Choroid plexus epithelial cell (primary cell): ENCODE measurements at places on chromosomes 2 and 18.

- DNase-seq = peak; percentile 47
Measured at GRCh38 chr2:238061315-238062202, 758 bp downstream of the SCLY start.

GRCh38 chr2:80971-81736 lies 34.8 kb upstream of the FAM110C start:
- DNase-seq = no peak

DNA sequence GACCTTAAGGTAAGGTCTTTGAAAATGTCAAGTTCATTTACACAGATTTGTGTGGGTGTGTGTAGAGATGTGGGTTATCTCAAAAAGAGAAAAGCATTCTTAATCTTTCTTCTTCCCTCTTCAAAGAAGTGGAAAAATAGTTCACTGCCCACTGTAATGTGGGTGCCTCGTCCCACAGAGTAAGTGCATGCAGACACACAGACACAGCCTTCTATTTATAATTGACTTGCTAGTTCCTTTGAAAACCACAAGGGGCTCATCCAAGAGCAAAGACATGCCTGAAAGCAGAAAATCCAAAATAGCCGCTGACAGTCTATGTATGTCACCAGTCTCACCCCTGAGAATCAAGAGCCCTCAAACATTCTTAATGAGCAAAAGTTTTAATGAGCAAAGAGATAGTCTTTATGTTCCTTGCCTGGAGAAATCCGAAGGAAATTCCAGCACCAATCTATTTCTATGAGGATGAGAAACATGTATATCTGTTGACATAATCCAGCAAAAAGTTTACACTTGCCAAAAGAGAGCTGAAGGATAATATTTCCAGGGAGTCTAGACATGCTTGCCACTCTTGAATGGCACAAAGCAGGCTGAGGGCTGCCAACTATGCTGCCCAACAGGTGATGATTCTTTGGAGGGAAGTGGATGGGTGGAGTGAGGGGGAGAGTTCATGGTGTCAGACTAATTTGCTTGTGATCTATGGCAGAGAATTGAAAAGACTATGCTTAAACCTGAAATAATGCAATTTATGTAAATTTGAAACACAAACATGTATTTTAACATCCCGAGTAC lies 93.9 kb downstream of the ACVR1 start:
- peak; percentile 55 for DNase-seq

DNA sequence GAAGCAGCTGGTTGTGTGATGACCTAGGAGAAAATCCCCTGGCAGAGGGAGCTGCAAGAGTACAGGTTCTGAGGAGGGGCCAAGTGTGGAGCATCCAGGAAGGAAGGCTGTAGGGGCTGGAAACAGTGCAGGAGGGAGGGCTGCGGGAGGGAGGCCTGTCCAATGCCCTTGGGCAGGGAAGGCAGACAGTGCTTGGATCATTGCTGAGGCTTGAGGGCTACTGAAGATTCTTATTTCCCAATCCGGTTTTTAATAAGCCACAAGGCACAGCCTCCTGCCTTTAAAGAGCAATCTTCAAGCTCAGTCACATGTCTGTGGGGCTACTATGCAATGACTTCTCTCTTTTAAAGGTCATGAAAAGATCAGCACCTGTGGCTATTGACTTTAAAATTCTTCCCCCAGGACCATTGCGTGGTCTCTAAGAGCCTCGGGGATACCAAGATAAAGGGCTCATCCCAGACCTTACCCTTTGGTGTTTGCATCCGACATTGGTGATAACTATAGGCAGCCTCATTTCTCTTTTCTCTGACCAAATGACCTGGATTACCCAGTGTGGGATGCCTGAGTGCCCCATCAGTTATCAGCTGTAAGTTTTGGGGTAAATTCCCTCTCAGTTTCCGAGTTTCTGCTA lies 149.6 kb downstream of the DOCK10 start:
- DNase-seq = no peak

DNA sequence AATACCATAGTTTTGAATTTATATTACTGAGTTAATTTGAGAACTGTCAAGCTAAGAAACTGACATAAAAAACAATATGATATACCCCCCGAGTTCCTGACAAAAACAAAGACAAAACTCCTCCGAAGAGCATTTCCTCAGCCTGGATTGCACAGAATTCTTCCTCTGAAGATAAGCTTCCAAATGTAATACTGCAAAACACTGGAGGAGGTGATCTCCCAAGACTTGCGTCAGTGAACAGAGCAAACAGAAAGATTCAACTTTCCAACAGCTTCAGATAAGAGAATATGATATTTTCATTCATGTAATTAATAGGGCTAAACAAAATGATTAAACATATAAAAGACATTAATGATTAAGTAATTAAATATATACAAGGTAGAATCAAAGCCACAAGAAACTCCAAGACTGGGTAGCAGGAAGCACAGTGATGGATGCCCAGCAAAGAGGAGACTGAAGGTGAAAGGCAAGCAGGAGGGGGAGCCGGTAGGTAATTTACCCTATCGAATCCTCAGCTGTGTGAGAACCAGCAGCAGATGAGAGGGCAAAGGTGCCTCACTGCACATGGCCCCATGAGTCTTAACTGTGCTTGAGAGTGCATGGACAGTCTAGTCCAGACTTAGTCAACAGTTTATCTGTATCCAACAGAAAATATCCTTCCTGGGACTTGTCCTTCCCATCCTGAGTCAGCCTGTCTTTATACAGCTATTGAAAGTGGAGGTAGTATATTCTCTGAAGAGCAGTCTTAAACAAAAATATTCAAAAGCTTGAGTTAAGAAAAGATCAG lies 18.3 kb upstream of the SERPINB3 start:
- DNase-seq = no peak

- DNase-seq = no peak
Measured at GRCh38 chr2:101850450-101850849, 141.3 kb upstream of the IL1R2 start.

DNA sequence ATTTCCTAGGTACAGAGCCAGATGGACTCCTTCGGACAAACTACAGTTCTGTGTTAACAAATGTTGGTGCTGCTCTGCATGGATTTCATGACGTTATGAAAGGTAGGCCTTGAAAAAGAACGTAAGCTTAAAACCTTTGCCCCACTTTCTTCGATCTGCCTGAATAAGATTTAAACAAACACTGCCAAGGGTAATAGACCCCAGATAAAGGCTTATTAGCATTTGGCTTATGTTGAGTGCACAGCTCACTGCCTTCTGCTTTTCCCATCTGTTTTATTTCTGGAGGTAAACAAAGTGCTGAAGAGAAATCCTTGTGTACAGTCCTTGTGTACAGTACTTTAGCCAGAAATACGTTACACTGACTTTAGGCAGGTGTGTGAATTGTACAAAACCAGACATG lies 50.0 kb upstream of the STON1 start:
- DNase-seq = no peak

- peak; percentile 41 for DNase-seq
Measured at GRCh38 chr2:150188177-150188576, 299.3 kb downstream of the RND3 start.

DNA sequence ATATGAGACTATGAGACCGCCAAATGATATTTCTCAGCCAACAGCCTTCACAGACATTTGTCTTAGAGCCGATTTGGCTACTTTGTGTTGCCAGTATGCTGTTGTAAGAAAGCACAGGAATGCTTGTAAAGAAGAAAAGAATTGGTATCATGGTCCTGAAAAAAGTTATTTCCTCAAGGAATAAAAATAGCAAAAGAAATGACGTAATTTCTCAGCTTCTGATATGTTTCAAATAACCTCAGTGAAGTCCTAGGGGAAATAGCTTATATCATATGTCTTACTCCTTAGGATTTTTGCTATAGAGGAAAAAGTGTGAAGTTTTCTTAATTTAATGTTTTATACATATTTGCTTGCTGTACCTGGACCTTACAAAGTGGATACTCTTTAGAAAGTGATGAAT lies 23.0 kb downstream of the SCN1A start:
- DNase-seq = no peak

- peak; percentile 48 for DNase-seq
Measured at GRCh38 chr2:162581959-162582798, 238.2 kb downstream of the GCA start.

DNA sequence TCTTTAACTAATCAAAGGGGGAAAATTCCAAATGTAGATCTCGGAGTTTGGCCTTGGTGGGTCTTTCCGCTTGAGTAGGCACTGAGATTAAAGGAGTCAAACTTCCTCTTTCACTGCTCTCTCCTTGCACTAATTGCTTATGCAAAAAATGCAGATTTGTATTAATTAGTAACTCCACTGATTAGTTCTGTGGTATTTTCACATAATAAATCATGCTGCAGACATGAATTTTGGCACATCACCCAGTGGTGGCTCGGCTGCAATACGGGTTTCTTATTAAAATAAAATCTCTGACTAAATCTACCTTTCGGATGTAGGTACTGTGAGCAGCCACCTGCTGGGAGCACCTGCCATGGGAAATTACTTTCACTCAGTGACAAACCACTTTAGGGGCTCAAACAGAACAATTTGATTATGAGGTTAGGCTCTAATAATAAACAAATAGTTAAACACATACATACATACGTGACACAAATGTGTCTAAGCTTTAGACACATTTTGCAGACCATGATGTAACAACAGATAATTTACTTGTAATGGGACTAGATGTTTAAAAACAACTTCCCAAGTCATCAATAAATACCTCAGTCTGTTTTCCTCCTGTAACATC lies 6.4 kb upstream of the NEUROD1 start:
- DNase-seq = no peak

DNA sequence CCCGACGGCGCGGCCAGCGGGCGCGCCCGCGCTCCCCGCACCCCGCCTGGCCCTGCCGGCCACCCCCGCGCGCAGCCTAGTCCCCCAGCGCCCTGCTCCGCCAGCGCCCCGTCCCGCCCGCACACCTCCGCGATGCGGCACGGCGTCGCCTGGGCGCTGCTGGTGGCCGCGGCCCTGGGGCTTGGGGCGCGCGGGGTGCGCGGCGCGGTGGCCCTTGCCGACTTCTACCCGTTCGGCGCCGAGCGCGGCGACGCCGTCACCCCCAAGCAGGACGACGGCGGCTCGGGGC lies 232 bp downstream of the SNED1 start:
- no peak for DNase-seq

- no peak for DNase-seq
Measured at GRCh38 chr18:34248727-34249126, 24.0 kb upstream of the NOL4 start.

DNA sequence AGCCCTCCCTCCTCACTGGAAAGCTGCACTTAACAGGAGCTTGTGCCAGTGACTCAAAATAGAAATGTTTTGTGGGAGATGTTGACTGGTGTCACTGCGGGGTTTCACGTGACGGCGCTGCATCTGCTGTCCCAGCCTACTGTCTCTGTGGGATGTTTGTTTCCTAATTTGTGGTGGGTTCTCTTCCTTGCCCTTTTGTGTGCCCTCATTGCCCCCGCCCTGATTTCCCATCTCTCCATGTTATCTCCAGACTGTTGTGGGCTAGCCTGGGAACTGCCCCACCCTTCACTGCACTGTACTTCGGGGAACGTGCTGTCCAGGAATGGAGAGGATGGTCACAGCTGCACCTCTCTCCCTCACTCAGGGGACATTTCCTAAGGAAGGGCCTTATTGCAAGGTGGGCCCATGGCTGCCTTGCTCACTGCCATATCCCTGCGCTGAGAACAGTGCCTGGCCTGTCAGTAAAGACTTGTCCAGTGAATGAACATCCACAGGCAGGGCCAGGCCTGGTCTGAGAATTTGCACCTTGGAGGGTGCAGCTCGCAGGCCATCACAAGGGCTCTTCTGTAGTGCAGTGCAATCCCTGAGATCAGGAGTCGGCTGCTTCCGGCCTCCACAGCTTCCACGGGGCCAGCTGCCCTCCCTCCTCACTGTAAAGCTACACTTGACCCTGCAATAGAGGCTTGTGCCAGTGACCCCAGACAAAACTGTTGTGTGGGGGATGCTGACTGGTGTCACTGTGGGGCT lies 18.1 kb downstream of the ZAP70 start:
- DNase-seq = no peak

DNA sequence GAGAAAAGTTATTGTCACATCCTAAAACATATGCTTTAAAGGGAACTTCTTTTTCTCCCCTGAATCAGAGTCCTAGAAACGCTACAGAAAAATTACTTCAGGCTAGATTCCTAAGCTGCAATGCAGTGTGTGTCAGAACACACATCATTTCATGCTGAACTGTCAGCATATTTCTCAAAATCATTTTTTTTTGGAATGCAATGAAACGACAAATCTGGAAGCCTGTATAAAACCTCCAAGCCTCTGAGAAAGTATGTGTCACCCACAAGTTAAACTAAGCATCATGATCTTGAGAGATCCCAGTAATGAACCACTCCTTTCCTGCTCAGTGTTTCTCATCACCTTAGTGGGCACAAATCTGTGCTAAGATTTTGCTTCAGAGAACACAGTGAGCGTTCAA lies 276.2 kb downstream of the ZNF521 start:
- no peak for DNase-seq

DNA sequence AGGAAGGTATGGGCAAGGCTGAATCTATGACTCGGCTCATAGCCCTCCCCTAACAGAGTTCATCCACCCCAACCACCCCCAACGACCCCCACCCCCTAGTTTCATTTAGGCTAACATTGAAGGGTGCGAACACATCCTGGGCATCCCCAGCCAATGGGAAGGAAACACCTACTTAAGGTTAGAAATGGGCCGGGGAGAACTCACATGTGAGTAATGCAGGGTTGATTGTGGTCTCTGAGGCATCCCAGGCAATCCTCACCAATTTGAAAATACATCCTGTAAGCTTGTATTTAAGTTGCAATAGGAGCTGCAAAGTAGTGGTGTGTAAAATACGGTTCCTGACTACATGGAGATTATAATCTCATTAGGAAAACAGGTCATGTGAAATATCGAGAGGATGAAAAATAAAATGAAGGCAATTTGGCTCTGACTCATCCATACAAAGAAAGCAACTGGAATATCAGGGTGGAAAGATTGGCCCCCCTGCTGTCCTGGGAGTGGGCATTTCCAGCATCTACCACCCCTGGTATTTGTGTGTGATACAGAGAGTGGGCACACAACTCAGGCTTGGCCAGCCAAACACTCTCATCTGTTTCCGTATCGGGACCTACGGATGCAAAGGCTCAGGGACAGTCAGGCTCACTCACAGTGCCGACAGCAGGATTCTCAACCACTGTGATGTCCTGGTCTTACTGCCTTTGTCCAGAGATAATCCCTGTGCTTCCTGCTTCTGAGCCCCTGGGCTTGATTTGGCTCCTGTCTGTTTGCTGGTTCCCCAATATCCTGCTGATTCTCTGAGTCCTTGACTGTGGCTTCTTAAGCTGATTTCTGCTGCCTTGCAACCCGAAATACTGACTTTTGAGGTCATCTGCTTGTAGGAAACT lies 90.0 kb upstream of the NCKAP5 start:
- peak; percentile 61 for DNase-seq

GRCh38 chr2:120910164-120910563 lies 174.5 kb downstream of the GLI2 start:
- no peak for DNase-seq

DNA sequence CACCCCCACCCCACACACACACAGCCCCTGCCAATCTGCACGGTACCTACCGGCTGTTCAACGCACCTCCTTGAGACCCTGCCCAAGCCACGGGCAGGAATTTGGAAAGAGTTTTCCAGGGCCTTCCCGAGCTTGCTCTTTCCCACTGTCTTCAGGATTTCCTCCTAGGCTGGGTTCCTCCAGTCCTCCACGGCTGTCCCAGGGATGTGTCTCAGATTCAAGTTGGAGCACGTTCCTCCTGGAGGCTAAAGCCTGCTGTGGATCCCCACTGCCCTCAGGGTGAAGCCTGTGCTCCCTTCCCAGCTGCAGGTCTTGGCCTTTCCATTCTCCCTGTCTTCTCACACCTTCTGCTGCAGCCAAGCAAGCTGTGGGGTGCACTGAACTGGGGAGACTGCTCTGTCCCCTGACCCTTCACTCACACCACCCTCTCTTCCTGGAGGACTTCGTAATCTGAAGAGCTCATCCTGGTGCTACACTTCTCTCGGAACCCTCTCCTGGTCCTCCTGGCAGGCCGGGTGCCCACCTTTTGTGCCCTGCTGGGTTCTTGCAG lies 54.9 kb upstream of the HS6ST1 start:
- DNase-seq = no peak
